ENCODE measurements at places on chromosomes 16 and 17.

- H3K36me3 ChIP-seq = no peaks in the 10 kb centered on the region
- H3K27ac ChIP-seq = no peak overlapping the region
- no peak for DNase-seq
- H3K4me3 ChIP-seq = no peak overlapping the region
Measured at GRCh38 chr16:48201515-48202201, 42.4 kb upstream of the LONP2 start.

- peaks cover 20% of the 10 kb centered on the region for H3K4me1 ChIP-seq
- H3K4me3 ChIP-seq = no peak overlapping the region
- peaks cover 47% of the 10 kb centered on the region for H3K36me3 ChIP-seq
- H3K27ac ChIP-seq = peak overlapping the region; percentile 46
- peak; percentile 61 for DNase-seq
- no peaks in the 10 kb centered on the region for H3K27me3 ChIP-seq
Measured at GRCh38 chr17:38922538-38923297, 2.7 kb upstream of the LASP1NB start.

- no peak for DNase-seq
- H3K27me3 ChIP-seq = no peaks in the 10 kb centered on the region
- H3K36me3 ChIP-seq = no peaks in the 10 kb centered on the region
- H3K27ac ChIP-seq = no peak overlapping the region
- no peaks in the 10 kb centered on the region for H3K4me1 ChIP-seq
Measured at GRCh38 chr17:61556224-61557188, 34.5 kb downstream of the NACA2 start.

GRCh38 chr17:6496640-6497441 lies 52.6 kb downstream of the PIMREG start:
- H3K4me3 ChIP-seq = no peak overlapping the region
- H3K4me1 ChIP-seq = peaks cover 10% of the 10 kb centered on the region
- H3K36me3 ChIP-seq = no peaks in the 10 kb centered on the region

GRCh38 chr16:47013910-47014309 lies 40.4 kb upstream of the DNAJA2 start:
- no peak for DNase-seq
- no peaks in the 10 kb centered on the region for H3K36me3 ChIP-seq
- peaks cover 3% of the 10 kb centered on the region for H3K27me3 ChIP-seq

GRCh38 chr17:46822388-46822921 lies 4.0 kb upstream of the WNT3 start:
- no peak for DNase-seq
- H3K27ac ChIP-seq = no peak overlapping the region
- H3K4me3 ChIP-seq = no peak overlapping the region

DNA sequence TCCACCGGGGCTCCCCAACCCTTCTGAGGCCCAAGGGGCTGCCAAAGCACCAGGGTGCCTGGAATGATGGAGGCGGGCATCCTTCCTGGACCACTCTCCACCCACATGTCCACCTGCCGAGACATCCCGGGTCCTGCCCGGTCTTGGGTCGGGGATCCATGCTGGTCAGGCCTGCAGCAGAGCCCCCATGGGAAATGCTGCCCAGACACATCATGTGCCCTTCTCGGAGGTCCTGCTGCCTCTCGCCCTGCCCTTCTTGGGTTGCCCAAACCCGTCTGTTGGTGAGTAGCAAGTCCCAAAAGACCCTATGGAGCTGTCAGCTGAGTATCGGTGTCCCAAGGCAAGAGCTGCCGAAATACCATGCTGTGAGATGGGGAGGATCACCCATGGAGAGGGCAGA lies 14.8 kb upstream of the GAA start:
- H3K4me3 ChIP-seq = no peak overlapping the region
- DNase-seq = no peak
- H3K27ac ChIP-seq = no peak overlapping the region

GRCh38 chr16:23279721-23280153 lies 22.4 kb upstream of the SCNN1B start:
- no peak overlapping the region for H3K27ac ChIP-seq
- no peak for DNase-seq
- H3K36me3 ChIP-seq = no peaks in the 10 kb centered on the region
- H3K4me1 ChIP-seq = no peaks in the 10 kb centered on the region
- no peaks in the 10 kb centered on the region for H3K27me3 ChIP-seq

DNA sequence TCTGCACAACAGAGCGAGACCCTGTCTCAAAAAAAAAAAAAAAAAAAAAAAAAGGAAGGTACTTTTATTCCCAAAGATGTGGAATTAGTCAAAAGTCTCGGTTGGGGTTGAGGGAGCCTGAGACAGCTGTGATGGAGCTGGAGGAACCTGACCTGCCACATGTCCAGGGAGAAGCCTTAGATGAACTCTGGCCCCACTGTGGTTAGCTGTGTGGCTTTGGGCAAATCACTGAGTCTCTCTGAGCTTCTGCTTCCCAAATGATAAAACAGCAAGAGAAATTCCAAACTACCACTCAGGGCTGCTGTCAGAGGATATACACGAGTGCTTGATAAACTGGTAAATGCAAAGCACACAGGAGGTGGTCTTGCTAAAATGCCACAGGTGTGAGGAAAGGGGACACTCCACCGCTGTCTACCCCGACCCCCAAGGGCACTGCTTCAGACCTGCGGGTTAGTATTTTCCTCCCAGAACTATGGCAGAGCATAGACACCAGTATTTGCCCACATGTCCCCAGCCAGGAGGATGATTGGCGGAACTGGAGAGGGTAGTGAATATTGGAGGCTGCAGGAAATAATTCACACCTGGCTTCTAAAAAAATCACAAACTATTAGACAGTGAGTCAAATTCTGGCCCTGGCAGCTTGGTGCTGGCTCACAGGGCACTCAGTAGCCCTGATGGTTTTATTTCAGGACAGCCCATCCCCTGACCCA lies 14.7 kb downstream of the DRC3 start:
- no peak overlapping the region for H3K27ac ChIP-seq
- H3K27me3 ChIP-seq = no peaks in the 10 kb centered on the region
- DNase-seq = no peak
- no peak overlapping the region for H3K4me3 ChIP-seq
- H3K36me3 ChIP-seq = no peaks in the 10 kb centered on the region

DNA sequence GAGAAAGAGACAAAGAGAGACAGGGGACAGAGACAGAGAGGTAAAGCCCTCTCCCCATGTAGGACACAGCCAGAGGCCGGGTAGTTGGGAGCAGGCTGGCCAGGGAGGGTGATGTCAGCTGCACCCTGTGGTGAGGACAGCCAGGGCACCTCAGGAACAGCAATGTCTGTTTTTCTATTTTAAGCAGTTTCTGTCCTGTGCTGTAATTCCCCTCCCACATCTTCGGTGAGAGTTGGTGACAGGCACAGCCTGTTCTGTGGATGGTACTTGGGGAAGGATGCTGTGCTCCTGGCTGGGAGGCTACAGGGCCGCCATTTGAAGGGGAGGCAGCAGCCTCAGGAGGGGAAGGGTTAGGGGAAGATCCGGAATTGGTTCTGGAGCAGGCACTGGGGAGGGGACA lies 163.5 kb downstream of the SDK2 start:
- H3K4me3 ChIP-seq = no peak overlapping the region
- peaks cover 6% of the 10 kb centered on the region for H3K4me1 ChIP-seq
- H3K27me3 ChIP-seq = peaks cover 52% of the 10 kb centered on the region
- no peak overlapping the region for H3K27ac ChIP-seq
- DNase-seq = no peak

DNA sequence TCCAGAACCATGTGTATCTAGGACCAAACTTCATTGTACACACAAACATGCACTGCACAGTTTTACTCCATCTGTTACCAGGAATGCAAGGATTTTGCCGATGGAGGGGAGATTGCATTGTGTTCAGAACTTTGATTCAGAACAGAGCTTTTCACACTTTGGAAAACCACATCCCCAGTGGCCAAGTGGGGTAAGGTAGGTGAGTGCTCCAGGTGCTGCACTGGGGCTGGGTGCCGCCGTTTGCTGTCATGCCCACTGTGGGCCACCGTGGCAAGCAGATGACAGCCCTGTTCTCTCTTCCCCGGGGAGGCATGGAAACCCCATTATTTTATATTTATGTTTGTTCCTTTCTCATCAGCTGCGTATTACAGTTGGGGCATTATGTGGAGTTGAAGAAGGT lies 29.3 kb upstream of the JPH3 start:
- H3K27me3 ChIP-seq = peaks cover 8% of the 10 kb centered on the region
- no peak overlapping the region for H3K27ac ChIP-seq
- DNase-seq = no peak
- no peak overlapping the region for H3K4me3 ChIP-seq

DNA sequence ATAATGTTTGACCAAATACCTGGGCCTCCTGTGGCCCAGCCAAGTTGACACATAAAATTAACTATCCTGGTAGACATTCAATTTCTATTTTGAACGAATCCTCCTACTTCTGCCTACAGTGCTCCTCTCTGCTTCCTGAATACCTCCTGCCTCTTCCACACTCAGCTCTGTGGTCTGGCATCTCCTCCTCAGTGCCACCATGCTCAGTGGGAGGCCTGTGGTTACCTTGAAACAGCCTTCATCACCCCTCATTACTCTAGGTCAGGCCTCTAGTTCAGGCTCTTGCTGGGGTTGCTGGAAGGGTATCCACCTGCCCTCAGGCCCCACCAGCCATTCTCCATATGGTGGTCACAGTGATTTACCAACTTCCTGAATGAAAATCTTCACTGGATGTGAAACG lies 5.1 kb downstream of the LYRM9 start:
- no peak overlapping the region for H3K27ac ChIP-seq
- no peak for DNase-seq
- H3K4me1 ChIP-seq = peaks cover 9% of the 10 kb centered on the region
- H3K36me3 ChIP-seq = peaks cover 4% of the 10 kb centered on the region

DNA sequence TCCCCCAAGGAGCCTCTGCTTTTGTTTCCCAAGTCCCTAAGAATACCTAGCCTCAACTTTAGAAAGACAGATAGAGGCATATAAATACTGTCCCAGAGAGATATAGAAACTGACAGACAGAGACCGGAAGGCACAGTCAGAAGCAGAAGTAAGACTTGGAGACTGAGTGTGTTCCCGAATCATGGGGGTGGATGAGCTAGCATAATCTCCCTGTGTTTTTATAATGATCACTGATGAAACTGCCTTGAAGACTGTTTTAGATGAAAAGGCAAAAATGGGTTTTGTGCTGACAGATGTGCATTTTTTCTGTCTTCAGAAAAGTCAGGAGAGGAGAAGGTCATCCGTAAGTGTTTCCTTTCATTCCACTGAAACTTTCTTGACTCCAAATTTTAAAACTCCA lies 8.3 kb upstream of the PSMD3 start:
- no peaks in the 10 kb centered on the region for H3K4me1 ChIP-seq
- H3K27ac ChIP-seq = no peak overlapping the region
- H3K4me3 ChIP-seq = no peak overlapping the region
- peaks cover 4% of the 10 kb centered on the region for H3K27me3 ChIP-seq
- H3K36me3 ChIP-seq = no peaks in the 10 kb centered on the region

DNA sequence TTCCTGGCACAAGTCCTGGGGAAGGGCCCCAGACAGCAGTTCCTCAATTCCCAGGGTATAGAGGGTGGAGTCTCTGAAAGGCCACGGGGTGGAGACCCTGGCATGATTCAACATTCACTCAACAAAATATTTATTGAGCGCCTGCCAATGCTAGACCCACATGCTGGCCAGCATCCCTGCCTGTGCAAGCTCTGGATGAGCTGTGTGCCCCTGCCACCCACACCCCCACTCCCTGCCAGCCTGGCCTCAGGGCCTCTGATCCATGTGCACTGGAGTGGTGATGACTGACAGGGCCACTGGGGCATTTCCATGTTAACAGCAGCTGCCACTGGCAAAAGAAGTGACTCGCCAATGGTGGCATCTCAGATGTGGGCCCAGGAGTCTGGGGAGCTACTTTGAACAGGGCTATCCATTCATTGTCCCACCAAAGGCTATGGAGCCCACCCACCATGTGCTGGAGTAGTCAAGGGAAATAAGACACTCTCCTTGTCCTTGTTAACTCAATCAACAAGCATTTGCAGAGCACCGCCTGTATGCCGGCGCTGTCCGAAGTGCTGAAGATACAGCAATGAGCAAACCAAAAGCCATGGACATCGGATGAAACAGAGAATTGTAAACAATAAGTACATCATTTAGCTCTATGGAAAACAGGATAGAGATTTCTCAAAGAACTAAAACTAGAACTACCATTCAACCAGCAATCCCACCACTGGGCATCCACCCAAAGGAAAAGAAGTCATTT lies 3.0 kb upstream of the PRSS22 start:
- DNase-seq = peak; percentile 23
- H3K27ac ChIP-seq = no peak overlapping the region
- no peak overlapping the region for H3K4me3 ChIP-seq
- H3K36me3 ChIP-seq = no peaks in the 10 kb centered on the region
- H3K4me1 ChIP-seq = peaks cover 17% of the 10 kb centered on the region

GRCh38 chr17:81916234-81917001 lies 1.6 kb downstream of the SIRT7 start:
- no peak overlapping the region for H3K4me3 ChIP-seq
- peak; percentile 68 for DNase-seq
- H3K27ac ChIP-seq = peak overlapping the region; percentile 11
- H3K27me3 ChIP-seq = no peaks in the 10 kb centered on the region
- H3K36me3 ChIP-seq = peaks cover 71% of the 10 kb centered on the region
- peaks cover 23% of the 10 kb centered on the region for H3K4me1 ChIP-seq

GRCh38 chr17:57663326-57664070 lies 81.6 kb downstream of the CCDC182 start:
- peaks cover 12% of the 10 kb centered on the region for H3K4me1 ChIP-seq
- peak overlapping the region; percentile 55 for H3K4me3 ChIP-seq
- H3K36me3 ChIP-seq = no peaks in the 10 kb centered on the region
- H3K27ac ChIP-seq = peak overlapping the region; percentile 15
- DNase-seq = peak; percentile 60
- no peaks in the 10 kb centered on the region for H3K27me3 ChIP-seq

DNA sequence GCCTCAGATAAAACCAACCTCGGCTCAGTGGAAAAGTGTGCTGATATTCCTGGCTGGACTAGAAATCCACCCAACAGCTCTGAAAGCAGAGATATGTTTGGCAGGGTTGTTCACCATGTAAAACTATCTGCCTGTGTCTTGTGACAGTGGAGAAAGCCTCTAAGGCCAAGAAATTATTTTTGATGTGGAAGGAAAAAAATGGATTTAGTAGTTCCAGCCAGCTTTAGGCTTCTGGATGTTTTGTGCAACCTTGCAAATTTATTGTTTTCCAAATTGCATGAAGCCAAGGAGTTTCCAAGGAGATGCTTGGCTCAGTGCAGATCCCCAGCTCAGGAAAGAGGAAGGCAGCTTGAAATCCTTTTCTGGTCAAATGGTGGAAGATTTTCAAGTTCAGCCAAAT lies 31.6 kb downstream of the TEKT5 start:
- peaks cover 8% of the 10 kb centered on the region for H3K27me3 ChIP-seq
- no peak for DNase-seq

DNA sequence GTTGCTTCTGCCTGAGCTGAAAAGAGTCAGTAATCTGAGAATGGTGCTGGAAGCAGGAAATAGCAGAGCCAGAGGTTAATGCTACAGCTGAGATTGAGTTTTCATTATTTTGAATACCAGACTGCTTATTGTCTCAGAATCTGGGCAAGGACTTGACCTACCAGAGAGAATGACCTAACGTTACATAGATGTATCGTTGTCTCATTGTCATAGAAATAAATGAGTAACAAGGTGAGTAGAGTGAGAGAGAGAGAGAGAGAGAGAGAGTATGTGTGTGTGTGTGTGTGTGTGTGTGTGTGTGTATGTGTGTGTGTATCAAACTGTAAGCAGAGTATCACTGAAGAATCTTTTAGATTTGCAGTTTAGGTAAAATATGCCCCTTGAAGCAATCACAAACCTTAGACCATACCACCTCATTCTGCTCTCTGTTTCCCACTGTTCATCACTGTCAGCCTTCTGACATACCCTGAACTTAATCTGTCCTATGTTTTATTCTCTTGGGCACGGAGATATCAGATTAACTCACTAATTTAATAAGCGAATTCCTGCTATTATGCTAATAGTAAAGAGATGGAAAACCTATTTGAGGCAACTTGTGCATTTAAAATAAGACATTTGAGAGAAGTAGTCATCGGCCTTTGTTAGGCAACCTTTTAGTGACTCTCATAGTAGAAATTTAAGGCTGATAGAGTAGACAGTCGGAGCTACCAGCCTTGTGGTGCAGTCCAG lies 87.8 kb downstream of the CYB561 start:
- peak; percentile 51 for DNase-seq
- H3K4me1 ChIP-seq = peaks cover 12% of the 10 kb centered on the region
- H3K36me3 ChIP-seq = peaks cover 19% of the 10 kb centered on the region
- H3K27me3 ChIP-seq = no peaks in the 10 kb centered on the region
